Activated T-cell treated with anti-CD3 and anti-CD28 coated beads, Interleukin-2, amount 50 U/mL, for 4 hours (primary cell): ENCODE measurements at places on chromosomes 1 and 21. TPM values are rescaled to one million over a fixed set of nuclear protein-coding genes. Genes with fewer than 3 reads are reported as not detected.

Gene ALPL
- 0.33 TPM for total RNA-seq

Gene KIF21B
- total RNA-seq = 24.2 TPM

Gene ZNF593OS
- total RNA-seq = not detected

Gene IBA57
- 14.5 TPM for total RNA-seq

Gene RABIF
- total RNA-seq = 10.3 TPM

Gene TNFSF18
- total RNA-seq = not detected

Gene CR1
- total RNA-seq = 0.11 TPM

Gene KLF17
- not detected for total RNA-seq

Gene ADAMTS4
- 1.1 TPM for total RNA-seq

Gene OR2L5
- not detected for total RNA-seq

Gene MAP3K21
- total RNA-seq = 1.0 TPM

Gene ZFP69B
- total RNA-seq = 9.6 TPM

Gene CLCA4
- total RNA-seq = not detected

Gene PRDX6
- total RNA-seq = 121 TPM

Gene IRF6
- 0.11 TPM for total RNA-seq

Gene FAM78B
- total RNA-seq = 1.5 TPM

Gene PLK3
- 186 TPM for total RNA-seq

Gene TMEM200B
- 1.0 TPM for total RNA-seq

Gene FAM131C
- total RNA-seq = not detected

Gene POU3F1
- 1.3 TPM for total RNA-seq

Gene UBL4B
- total RNA-seq = not detected

Gene ST6GALNAC3
- total RNA-seq = 0.73 TPM

Gene PRR9
- total RNA-seq = not detected

Gene MLLT11
- 2.6 TPM for total RNA-seq

Gene PRDM16
- total RNA-seq = 0.22 TPM

Gene PKP1
- total RNA-seq = not detected

Gene ABCG1
- 0.79 TPM for total RNA-seq

Gene TNFRSF8
- 13.7 TPM for total RNA-seq

Gene KLHDC7A
- total RNA-seq = not detected

Gene INPP5B
- 15.5 TPM for total RNA-seq

Gene RBM11
- 2.3 TPM for total RNA-seq

Gene CYP4A22
- not detected for total RNA-seq

Gene PCP4L1
- total RNA-seq = not detected

Gene MIXL1
- total RNA-seq = not detected

Gene C1orf167
- not detected for total RNA-seq

Gene PAPPA2
- not detected for total RNA-seq

Gene F5
- total RNA-seq = 151 TPM

Gene LIPI
- total RNA-seq = not detected

Gene KCNQ4
- 0.24 TPM for total RNA-seq

Gene FMO3
- not detected for total RNA-seq

Gene ADAM30
- total RNA-seq = not detected

Gene NT5C1A
- total RNA-seq = not detected

Gene ITLN2
- total RNA-seq = not detected

Gene CAPN2
- total RNA-seq = 25.1 TPM
